ENCODE measurements at places on chromosomes 11 and 22.

- no peak for DNase-seq
Measured at GRCh38 chr11:6410695-6411430, 8.0 kb downstream of the APBB1 start.

DNA sequence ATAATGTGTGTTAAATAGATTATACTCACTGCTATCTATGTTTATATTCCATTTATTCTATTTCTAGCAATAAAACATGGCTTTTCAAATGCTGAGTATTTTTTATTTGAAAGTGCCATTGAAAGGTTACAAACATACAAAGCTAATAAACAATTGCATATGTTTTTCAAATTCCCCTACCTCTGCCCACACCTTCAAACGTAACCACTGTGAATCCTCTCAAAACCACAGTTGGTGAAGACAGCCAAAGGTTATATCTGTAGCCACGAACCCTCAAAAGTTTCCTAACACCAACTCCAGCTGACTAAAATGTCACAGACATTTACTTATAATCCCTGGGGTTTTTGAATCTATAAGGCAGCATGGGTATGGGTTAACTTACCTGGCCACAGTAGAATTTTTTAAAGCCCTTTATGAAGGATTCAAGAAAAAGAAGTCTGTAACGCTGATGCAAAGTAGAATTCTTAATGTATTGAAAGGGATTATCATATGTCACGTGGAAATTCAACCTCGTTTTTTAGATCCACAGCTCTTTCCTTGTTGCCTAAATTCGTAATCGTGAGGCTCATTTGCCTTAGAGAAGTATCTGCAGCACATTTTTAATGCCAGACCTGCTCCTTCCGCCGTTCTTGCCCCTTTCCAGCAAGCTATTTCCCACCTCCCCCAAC, 122.5 kb upstream of the ZC3H12C start:
- DNase-seq = no peak

GRCh38 chr11:63563201-63564055, at the start of gene PLAAT2:
Gene PLAAT2 (minus strand): TSS chr11:63563379. CDS start chr11:63563324, 55 bp downstream.
- no peak for DNase-seq

DNA sequence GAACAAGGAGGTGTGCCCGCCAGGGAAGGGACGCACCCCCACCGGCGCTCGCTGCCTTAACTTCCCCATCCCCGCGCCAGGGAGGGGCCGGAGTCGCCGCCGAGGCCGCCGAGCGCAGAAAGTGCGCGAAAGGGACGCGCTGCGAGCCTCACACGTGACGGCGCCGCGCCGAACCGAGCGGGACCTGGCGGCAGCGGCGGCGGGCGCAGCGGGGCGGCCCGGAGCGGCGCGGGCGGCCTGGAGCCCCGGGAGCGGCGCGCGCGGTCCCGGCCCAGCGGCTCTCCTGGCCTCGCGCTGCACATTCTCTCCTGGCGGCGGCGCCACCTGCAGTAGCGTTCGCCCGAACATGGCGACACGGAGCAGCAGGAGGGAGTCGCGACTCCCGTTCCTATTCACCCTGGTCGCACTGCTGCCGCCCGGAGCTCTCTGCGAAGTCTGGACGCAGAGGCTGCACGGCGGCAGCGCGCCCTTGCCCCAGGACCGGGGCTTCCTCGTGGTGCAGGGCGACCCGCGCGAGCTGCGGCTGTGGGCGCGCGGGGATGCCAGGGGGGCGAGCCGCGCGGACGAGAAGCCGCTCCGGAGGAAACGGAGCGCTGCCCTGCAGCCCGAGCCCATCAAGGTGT, at the start of gene SORL1:
Gene SORL1, plus strand, starts transcription at position 329 of the 623 bp plus-strand sequence. Its CDS starts 18 bp downstream, at position 347.
- DNase-seq = peak; percentile 75

- DNase-seq = no peak
Measured at GRCh38 chr22:44159221-44159620, 21.5 kb upstream of the PARVG start.

- DNase-seq = no peak
Measured at GRCh38 chr11:12724301-12725054, 50.3 kb downstream of the TEAD1 start.

- DNase-seq = no peak
Measured at GRCh38 chr11:129210831-129211181, 18.7 kb upstream of the ARHGAP32 start.

DNA sequence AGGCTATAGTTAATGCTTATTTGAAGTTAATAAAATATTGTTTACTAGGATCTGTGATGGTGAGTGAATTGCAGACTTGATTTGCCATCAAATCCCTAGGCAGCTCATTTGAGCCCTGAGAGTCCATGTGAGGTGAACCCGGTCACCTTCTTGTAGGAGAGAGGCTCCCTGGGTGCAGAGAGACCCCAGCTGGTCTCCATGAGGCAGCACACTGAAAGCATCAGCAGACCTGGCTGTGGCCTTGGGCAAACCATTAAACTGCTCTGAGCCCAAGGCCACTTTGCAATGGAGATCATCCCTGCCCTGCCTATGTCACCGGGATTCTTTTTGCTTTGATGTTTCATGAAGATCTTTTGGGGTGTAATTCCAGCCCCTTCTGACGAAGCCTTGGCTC, 125.2 kb downstream of the MICAL2 start:
- no peak for DNase-seq

DNA sequence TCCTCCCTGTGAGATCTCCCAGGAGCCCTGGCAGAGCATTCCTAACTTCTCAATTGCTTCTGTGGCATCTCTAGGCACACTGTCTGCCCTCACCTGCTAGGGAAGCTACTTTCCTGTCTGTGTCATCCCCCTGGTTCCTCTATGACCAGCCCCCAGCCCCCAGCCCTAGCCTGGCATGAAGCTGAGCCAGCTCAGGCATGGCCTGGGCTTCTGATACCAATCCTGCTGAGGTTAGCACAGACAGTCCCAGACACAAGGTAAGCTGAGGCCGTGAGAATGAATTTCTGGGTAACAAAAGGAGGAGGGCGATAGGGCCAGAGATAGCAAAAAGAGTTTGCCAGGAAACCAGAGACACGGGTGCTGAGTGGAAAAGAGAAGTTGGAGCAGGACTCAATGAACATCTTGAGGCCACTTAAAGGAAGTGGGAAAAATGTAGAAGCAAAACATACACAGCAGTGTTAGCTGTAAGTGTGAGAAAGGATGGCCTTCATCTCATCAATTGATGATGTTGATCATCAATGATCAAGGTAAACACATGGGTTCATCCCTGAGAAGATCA, 87.6 kb upstream of the PICALM start:
- no peak for DNase-seq

- DNase-seq = no peak
Measured at GRCh38 chr11:58576887-58577471, 1.3 kb upstream of the LPXN start.

DNA sequence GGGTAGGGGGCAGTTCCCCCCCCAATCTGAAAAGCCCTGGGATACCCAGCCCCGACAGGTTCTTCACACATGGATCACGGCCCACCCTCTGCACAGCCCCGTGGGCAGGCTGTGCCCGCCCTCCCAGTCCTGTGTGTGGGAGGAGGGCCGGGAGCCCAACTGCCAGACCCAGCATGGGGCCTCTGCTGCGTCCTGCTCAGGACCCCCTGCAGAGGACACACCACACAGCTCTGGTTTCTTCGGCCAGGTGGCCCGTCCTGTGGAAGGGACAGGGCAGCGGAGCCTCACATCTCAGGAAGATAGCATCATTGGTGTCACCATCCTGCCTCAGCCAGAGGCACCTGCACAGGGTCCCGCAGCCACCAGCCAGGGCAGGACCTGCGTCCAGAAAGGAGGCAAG, 396.0 kb downstream of the TBC1D22A start:
- DNase-seq = no peak

- peak; percentile 56 for DNase-seq
Measured at GRCh38 chr11:65654375-65655349, 8.1 kb downstream of the RELA start.

- DNase-seq = no peak
Measured at GRCh38 chr11:44224867-44225501, 85.0 kb downstream of the ALX4 start.

DNA sequence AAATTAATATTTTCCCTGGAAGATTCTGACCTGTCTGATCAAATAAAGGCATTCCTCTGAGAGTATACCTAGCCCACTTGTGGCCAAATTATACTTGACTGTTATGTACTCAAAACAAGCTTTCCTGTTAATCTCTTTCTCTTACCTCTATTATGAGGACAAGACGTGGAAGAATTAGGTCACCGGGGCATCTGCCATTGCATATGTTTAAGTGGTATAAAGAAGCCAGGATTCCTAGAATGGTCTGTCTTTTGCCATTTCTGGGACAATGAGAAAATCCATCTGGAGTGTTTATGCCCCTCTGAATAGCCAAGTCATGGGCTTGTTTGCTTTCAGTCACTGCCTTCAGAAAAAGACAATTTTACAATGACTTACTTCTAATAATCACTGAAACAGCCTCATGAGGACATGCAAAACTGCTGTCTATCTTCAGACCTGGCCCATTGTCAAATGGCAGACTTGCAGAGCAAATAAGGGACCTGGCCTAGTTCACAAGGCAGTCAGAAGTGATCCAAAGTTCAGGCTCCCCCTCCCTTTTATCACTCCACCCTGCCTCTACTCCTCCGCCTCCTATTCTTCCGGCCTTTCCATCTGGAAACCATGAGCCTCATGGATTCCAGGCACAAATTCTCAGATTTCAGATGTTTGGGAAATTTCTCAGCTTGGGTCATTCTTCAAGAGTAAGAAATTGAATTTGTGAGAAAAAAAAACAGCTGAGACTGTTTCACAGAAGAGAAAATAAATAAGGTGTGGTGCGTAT, 128.1 kb upstream of the LDLRAD3 start:
- DNase-seq = no peak

DNA sequence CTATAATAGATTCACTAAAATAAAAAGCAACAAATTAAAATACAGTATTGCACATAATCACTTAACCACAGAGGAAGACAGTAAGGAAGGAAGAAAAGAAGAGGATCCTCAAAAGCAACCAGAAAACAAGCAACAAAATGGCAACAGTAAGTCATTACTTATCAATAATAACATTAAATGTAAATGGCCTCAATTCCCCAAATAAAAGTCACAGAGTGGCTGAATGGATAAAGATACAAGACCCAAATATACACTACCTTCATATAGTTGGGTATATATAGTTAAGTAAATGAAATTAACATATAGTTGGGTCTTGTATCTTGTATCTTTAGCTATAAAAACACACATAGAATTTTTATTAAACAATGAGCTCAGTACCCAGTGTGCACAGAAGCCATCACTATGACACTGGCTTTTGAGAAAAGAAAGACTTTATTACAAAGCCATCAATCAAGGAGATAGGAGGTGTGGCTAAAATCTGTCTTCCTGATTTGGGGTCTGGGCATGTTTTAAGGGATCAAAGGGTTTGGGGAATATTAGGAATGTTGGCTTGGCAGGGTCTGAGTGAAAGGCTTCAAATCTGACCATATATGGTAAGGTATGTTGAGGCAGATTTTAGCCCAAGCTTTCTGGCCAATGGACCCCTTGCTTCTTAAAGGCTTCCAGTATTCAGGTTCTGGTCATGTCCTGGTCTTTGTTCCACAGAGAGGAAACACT, 13.4 kb upstream of the GLYAT start:
- no peak for DNase-seq

- no peak for DNase-seq
Measured at GRCh38 chr11:67389477-67389876, 2.3 kb upstream of the RAD9A start.

- DNase-seq = no peak
Measured at GRCh38 chr11:69508974-69509373, 27.5 kb downstream of the LINC01488 start.

DNA sequence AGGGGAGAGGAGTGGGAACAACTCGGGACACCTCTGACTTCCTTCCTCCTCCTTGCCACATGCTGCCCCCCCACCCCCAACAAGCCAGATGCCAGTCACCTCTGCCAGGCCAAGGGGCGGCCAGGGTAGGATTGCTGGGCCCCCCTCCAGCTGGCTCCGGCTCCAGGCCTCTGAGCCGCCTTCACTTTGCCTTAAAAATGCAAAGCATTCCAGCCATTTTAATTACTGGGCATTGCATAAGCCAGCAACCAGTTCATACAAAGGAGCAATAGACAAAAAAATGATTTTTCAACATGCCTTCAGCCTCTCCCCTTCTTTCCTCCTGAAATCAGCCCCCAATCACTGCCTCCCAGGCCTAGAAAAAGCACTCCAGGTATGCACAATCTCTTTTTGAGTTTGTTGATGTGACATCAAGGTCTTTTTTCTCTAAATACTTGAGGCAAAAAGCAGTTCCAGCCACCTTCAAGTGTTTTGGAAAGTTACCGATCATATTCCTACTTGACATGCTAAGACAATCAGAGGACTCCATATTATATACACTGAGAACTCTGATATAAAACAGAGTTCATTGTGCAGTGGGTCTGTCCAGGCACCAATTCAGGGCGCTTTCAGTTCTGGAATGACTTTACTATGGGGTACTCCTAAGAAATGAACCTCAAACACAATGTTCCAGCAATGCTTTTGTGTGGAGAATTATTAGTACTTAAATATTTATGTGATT, 12.4 kb upstream of the TIMP3 start:
- no peak for DNase-seq

GRCh38 chr11:92789761-92790160, 179.7 kb upstream of the MTNR1B start:
- DNase-seq = no peak

DNA sequence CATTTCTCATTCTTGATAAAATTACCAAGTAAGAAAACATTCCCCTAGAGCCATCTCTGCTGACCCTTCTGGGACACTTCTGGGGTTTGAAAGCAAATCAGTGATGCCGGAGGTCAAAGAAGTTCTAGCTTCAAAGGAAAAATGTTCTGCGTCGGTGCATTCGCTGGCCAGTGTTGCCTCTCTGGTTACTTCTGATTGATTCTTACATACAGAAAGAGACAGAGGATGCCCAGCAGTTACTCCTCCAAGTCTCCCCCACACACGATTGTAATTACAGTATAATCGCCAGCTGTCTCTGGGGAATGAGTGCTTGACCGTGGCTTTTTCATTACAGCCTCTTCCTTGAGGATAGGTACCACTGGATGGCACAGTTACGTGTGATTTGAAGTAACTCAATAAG, 150.9 kb downstream of the SNX19 start:
- no peak for DNase-seq

- DNase-seq = no peak
Measured at GRCh38 chr11:87304412-87304811, 266.7 kb downstream of the TMEM135 start.

- DNase-seq = no peak
Measured at GRCh38 chr22:37505565-37505964, 13.7 kb downstream of the CARD10 start.

Data from natural killer cell treated with Interleukin-12 subunit alpha and Interleukin-12 subunit beta and Interleukin-15 and Interleukin-18, amount 100 ng/mL, for 72 hours (primary cell).